Fibroblast of villous mesenchyme (primary cell): ENCODE measurements at places on chromosomes 5 and 9. TPM values are rescaled to one million over a fixed set of nuclear protein-coding genes. Genes with fewer than 3 reads are reported as not detected.

DRD1 gene
- total RNA-seq, result under 0.01 TPM in 2 replicates

OTP gene
- total RNA-seq, result not detected in 2 replicates

PCDHB8 gene
- total RNA-seq, result under 0.01 TPM in 2 replicates

PCDHB9 gene
- under 0.01 and 0.64 TPM in 2 replicates for total RNA-seq

PHYKPL gene
- total RNA-seq, result 31.5 and 32.2 TPM in 2 replicates

CYLC2 gene
- not detected in 2 replicates for total RNA-seq

EQTN gene
- total RNA-seq, result not detected in 2 replicates

CNTFR gene
- not detected in 2 replicates for total RNA-seq

RNF130 gene
- 9.7 and 12.1 TPM in 2 replicates for total RNA-seq

ADAMTS19 gene
- total RNA-seq, result 8.7 and 9.5 TPM in 2 replicates

ZFP2 gene
- under 0.01 and 0.86 TPM in 2 replicates for total RNA-seq

SV2C gene
- total RNA-seq, result not detected in 2 replicates

TXNDC8 gene
- not detected in 2 replicates for total RNA-seq

RNF224 gene
- total RNA-seq, result not detected in 2 replicates

PRLR gene
- 0.97 and 3.5 TPM in 2 replicates for total RNA-seq

FABP6 gene
- total RNA-seq, result not detected in 2 replicates

QRFP gene
- total RNA-seq, result not detected in 2 replicates

PLCXD3 gene
- total RNA-seq, result 0.32 and 0.43 TPM in 2 replicates
